ENCODE measurements at places on chromosomes 12 and 14.
A peak's percentile ranks its signal among the peaks of the same experiment; 100 is the strongest.

- DNase-seq = no peak
Measured at GRCh38 chr14:100329233-100330006, 6.3 kb downstream of the SLC25A47 start.

DNA sequence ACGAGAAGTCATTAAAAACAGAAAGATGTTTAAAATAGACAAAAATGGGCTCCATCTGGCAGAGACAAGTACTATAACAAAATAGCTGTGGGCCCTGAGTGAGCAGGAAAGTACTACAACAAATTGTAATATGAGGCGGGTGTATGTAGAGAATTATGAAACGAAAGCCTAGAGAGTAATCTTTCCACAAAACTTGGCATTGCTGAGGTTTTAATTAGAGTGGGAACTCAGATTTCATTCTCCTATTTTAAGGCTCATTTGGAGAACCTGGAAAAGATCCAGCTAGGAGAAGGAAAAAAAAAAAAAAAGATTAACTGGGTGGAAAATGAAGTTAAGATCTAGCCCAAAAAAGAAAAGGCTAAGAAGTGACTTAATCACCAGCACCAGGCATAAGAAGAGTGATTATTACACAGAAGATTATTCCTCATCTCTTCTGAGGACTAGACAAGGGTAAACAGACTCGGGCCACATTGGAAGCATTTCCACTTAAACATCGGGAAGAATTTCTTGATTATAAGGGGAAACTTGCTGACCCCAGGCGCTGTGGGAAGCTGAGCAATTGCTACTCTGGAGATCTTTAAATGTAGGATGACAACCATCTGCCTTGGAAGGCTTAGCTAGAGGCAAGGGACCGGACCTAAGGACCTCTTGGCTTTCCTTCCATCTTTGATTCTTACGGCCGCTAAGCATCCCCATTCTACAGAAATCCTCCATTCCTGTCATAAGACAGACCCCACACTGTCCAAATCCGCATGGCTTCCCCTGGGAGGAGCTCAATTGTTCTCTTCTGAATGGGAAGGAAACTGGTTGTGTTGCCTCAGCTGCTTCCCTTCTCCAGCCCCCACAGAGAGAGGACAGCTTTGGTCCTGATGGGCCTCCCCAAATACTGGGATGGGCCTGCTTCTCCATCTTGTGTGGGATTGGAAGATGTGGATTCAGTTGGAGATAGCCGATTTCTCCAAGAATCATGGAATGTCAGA is 40.6 kb downstream of the IGF1 start:
- no peak for DNase-seq

DNA sequence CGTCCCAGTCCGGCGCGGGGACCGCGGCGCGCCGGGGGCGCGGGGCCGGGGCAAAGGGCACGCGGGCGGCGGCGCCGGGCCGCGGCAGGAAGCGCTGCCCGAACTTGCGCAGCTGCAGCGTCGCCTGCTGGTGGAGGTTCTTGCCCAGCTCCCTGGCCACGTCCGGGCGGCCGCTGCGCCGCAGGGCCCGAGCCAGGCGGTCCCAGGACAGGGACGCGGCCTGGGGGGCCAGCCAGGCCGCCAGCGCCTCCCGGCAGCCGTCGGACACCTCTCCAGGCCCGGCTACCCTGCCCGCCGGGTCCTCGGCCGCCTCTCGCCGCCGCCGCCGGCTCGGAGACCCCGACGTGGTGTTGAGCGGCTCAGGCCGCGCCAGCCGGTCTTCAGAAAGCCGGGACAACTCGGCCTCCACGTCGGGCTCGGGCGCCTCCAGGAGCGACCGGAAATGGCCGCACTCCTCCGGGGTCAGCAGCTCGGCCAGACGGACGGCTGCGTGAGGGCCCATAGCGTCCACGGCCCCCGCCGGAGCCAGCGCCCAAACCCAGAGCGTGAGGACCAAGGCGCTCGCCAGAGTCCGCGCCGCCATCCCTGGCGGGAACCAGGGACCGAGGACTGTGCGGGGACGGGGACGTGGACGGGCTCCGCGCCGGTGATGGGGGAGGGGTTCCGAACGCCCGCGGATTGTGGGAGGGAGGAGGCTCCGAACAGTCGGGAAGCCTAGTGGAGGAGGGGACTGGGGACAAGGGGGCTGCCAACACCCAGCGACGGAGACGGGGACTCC is 34.0 kb downstream of the FIGNL2 start:
- DNase-seq = peak; percentile 64

- DNase-seq = no peak
Measured at GRCh38 chr14:71321574-71322315, 414.5 kb downstream of the PCNX1 start.

DNA sequence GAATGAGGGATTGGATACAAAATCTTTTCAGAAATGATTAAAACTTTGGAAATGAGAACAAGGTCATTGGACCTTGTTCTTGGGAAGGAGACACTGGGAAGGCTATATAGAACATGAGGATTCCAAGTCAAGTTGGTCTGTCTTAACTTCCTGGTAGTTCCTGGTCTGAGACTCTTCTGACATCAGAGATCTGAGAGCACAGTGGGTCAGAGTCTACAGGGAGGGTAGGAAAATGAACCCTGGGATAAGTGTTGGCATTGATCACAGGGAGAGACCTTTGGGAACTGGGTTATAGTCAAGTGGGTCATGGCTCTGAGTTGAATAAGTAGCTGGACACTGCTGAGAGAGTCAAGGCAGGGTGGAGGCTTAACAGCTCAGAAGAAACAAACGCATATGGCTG is 17.3 kb upstream of the KCNA1 start:
- DNase-seq = no peak

DNA sequence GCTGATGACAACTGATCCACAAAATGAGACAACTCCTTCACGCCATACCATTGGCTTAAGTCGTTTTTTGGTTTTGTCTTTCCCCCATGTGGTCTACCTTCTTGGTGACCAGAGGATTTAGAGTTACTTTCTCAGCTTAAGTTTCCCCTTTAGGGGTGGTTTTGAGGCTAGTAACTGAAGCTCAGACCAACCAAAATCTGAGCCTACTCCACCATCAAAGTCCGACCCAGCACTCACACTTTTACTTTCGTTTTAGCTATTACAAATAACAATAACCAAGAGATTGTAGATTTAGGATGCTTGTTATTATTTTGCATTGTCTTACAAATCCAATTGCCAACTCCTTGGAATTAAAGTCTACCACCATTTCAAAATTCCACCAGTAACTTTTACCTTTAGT is 130.6 kb upstream of the MDM1 start:
- DNase-seq = no peak

- DNase-seq = no peak
Measured at GRCh38 chr12:82474181-82474797, 116.0 kb downstream of the METTL25 start.
